NCI-H1105 (cell line): ENCODE measurements at places on chromosomes 3 and 15.
A peak's percentile ranks its signal among the peaks of the same experiment; 100 is the strongest.

DNA sequence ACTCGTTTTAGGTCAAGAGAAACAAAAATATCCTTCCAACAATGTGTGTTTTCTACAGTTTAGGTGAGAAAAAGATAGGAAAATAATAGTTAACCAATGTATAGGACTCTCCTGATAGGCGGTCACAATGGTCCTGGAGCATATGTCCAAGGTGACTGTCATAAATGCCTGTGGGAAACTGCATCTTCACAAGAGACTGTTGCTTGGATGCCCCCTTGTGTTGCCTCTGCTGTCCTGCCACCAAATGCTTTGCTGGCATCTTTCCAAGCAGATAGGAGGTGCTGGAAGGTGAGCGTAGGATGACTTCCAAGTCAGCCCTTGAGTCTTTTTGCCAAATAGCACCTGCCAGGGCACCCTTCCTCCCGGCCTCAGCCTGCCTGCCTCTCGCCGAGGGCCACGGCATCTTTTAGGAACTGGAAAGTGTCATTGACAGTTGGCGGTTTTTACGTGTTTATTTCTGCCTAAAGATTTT is 24.1 kb upstream of the SACM1L start:
- DNase-seq, result peak; percentile 56

GRCh38 chr3:89180334-89180733 is 72.9 kb downstream of the EPHA3 start:
- DNase-seq, result no peak

- no peak for DNase-seq
Measured at GRCh38 chr3:195208183-195208582, 62.8 kb downstream of the XXYLT1 start.

DNA sequence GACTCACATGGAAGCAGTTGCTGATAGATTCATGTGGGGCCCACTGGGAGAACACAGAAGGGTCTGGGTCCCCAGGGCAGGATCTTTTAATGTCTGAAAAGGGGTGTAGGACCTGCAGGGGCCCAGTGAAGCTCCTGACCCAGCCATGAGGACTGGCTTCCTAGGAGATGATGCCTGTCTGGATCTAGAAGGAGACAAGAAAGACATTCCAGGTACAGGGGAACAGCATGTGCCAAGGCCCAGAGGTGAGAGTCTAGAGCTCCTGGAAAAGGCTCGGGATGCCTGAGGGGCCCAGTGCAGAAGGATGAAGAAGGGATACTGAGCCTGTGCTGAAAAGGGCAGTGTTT is 4.7 kb upstream of the SEMA3F start:
- DNase-seq, result no peak

- no peak for DNase-seq
Measured at GRCh38 chr15:73821181-73821580, 52.2 kb upstream of the TBC1D21 start.

- DNase-seq, result no peak
Measured at GRCh38 chr15:58119016-58119415, 19.2 kb upstream of the AQP9 start.

DNA sequence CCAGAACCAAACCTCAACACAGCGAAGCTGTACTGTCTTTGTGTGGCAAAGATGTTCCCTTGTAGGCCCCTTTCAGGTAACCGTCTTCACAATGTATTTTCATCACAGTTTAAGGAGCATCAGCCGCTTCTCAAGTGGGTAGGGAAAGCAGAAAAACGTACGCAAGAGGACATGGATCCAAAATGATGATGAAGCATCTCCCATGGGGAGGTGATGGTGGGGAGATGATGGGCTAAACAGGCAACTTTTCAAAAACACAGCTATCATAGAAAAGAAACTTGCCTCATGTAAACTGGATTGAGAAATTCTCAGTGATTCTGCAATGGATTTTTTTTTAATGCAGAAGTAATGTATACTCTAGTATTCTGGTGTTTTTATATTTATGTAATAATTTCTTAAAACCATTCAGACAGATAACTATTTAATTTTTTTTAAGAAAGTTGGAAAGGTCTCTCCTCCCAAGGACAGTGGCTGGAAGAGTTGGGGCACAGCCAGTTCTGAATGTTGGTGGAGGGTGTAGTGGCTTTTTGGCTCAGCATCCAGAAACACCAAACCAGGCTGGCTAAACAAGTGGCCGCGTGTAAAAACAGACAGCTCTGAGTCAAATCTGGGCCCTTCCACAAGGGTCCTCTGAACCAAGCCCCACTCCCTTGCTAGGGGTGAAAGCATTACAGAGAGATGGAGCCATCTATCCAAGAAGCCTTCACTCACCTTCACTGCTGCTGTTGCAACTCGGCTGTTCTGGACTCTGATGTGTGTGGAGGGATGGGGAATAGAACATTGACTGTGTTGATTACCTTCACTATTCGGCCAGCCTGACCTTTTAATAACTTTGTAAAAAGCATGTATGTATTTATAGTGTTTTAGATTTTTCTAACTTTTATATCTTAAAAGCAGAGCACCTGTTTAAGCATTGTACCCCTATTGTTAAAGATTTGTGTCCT is 60.0 kb downstream of the AAGAB start:
- DNase-seq, result no peak
